ENCODE measurements at places on chromosomes 16 and 17.

DNA sequence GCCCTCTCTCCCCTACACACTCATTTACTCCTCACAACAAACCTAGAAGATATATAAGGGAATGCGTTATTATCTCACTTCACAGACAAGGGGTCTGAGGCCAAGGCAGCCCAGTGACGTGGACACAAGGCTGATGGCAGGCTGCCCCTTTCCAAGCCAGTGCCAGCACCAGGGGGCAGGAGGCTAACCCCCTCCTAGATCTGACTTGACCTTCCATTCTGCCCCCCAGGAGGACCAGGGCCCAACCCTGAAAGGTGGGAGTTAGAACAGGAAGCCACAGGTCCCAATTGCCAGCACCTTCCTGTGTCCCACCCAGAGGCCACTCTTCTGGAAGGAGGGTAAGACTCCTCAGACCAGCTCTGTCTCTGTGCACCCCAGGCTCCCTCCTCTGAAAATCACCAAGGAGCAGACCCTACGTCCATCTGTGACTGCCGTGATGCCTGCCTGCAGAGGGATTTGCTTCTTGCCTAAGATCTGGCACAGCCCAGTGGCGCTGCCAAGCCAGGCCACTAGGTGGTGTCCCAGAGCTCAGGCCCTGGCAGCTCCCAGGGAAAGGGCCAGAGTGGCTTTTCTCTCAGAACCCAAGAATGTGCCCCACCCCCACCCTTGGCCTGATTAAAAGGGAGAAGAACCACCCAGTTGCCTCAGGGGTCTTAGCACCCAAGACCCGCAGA, 42.4 kb upstream of the MRPS23 start:
- peaks cover 50% of the 10 kb centered on the region for H3K4me1 ChIP-seq
- H3K27ac ChIP-seq, result peak overlapping the region; percentile 73
- no peaks in the 10 kb centered on the region for H3K27me3 ChIP-seq
- H3K4me3 ChIP-seq, result no peak overlapping the region
- no peaks in the 10 kb centered on the region for H3K36me3 ChIP-seq

DNA sequence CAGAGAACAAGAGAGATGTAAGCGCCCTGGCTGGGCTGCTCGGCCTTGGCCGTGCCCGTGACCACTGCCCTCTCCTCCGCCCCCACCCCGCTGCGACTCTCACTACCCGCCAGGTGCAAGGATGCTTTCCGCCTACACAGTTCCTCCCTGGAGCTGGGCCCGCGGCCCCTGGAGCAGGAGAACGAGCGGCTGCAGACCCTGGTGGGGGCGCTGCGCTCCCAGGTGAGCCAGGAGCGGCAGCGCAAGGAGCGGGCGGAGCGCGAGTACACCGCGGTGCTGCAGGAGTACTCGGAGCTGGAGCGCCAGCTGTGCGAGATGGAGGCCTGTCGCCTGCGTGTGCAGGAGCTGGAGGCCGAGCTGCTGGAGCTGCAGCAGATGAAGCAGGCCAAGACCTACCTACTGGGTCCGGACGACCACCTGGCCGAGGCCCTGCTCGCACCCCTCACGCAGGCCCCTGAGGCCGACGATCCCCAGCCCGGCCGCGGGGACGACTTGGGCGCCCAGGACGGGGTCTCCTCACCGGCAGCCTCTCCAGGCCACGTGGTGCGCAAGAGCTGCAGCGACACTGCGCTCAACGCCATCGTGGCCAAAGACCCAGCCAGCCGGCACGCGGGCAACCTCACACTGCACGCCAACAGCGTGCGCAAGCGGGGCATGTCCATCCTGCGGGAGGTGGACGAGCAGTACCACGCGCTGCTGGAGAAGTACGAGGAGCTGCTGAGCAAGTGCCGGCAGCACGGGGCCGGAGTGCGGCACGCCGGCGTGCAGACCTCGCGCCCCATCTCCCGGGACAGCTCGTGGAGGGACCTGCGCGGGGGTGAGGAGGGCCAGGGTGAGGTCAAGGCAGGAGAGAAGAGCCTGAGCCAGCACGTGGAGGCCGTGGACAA, 9.2 kb upstream of the MRPL58 start:
- DNase-seq, result no peak
- no peak overlapping the region for H3K27ac ChIP-seq
- H3K4me1 ChIP-seq, result no peaks in the 10 kb centered on the region

DNA sequence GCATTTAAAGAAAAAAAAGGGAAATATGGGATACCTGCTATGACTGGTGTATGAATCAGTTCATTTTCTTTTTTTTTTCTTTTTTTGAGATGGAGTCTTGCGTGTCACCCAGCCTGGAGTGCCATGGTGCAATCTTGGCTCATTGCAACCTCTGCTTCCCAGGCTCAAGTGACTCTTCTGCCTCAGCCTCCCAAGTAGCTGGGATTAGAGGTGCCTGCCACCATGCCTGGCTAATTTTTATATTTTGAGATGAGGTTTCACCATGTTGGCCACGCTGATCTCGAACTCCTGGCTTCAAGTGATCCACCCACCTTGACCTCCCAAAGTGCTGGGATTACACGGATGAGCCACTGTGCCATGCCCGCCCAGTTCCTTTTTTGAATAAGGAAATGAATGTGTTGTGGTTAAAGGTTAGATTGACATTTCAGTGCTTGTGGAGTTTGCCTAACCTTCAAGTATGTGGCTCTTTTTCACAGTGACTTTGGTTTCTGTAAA, 7.7 kb downstream of the HAPSTR1 start:
- no peak overlapping the region for H3K27ac ChIP-seq
- peaks cover 32% of the 10 kb centered on the region for H3K4me1 ChIP-seq
- DNase-seq, result no peak
- no peaks in the 10 kb centered on the region for H3K27me3 ChIP-seq
- no peaks in the 10 kb centered on the region for H3K36me3 ChIP-seq
- H3K4me3 ChIP-seq, result no peak overlapping the region

DNA sequence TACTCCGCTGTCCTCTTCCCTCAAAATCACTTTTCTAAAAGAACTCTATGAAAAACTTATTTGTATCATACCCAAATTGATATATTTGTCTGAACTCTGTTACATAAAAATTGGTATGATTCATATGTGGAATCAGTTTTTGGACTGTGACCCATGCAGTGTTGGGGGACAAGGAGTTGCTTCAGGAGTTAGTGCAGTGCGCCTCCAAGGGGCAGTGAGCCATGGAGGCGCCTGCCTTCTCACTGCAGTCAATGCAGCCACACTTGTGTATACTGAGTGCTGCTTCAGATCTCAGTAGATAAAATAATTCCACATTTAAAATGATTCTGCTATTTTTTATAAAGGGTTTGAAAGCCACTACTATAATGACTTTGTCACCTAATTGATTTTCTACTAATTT, 32.5 kb downstream of the DGKE start:
- DNase-seq, result no peak
- no peaks in the 10 kb centered on the region for H3K27me3 ChIP-seq
- no peaks in the 10 kb centered on the region for H3K4me1 ChIP-seq
- no peaks in the 10 kb centered on the region for H3K36me3 ChIP-seq
- H3K27ac ChIP-seq, result no peak overlapping the region

- H3K4me1 ChIP-seq, result no peaks in the 10 kb centered on the region
- no peak overlapping the region for H3K4me3 ChIP-seq
- no peaks in the 10 kb centered on the region for H3K27me3 ChIP-seq
- no peaks in the 10 kb centered on the region for H3K36me3 ChIP-seq
- no peak for DNase-seq
Observed at GRCh38 chr16:55033225-55034156, 102.8 kb downstream of the IRX5 start.

DNA sequence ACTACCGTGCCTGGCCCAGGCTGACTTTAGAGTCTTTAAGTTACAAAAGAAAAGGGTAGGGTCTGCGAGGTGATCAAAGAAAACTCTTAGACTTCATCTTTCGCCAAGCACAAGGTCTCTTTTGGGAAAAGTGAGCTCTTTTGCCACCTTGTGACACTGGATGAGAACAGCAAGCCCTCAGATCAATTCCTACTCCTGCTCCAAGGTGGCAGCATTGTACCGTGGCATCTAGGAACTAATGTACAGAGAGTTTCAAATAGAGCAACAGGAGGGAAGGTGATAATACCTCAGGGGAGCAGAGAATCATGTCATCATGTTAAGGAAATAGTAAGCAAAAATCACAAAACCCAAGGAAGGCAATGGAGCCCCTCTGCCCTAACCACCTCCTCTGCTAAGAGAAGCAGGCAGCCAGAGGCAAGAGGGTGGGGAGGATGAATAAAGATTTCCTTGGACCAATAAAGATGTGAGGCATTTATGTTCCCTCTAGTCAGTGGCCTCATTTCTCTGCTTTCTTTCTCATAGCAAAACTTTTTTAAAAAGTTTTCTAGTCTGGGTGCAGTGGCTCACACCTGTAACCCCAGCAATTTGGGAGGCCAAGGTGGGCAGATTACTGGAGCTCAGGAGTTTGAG, 2.1 kb upstream of the C17orf78 start:
- no peak overlapping the region for H3K4me3 ChIP-seq
- no peaks in the 10 kb centered on the region for H3K27me3 ChIP-seq
- H3K36me3 ChIP-seq, result no peaks in the 10 kb centered on the region

DNA sequence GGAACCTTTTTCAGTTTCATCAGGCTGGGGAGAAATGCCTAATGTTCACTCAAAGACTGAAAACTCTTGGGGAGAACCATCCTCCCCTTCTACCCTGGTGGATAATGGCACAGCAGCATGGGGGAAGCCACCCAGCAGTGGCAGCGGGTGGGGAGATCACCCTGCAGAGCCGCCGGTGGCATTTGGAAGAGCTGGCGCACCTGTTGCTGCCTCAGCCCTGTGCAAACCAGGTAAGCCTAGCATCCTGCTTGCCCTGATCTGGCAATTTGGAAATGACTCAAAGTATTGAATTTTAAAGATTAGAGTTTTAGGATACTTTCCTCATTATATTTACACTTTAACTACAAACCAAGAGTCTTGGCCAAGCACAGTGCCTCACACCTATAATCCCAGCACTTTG, 63.8 kb downstream of the TMC6 start:
- no peaks in the 10 kb centered on the region for H3K36me3 ChIP-seq
- DNase-seq, result no peak
- no peaks in the 10 kb centered on the region for H3K4me1 ChIP-seq
- H3K27me3 ChIP-seq, result no peaks in the 10 kb centered on the region
- no peak overlapping the region for H3K4me3 ChIP-seq

DNA sequence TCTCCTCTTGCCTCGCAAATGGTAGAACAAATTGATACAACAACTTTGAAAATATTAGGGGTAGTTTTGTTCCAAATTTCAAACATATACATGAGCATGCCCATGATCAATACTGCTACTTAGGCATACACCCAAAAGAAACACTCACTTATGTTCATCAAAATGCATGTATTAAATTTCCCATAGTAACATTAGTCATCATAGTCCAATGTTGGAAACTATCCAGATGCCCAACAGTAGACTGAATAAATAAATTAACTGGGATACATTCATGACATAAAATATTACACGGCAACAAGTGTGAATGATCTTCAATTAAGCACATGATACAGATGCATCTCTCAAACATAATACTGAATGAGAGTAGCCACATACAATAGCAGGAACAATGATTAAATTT, 391.6 kb downstream of the CDH11 start:
- H3K4me1 ChIP-seq, result no peaks in the 10 kb centered on the region
- no peaks in the 10 kb centered on the region for H3K27me3 ChIP-seq
- H3K27ac ChIP-seq, result no peak overlapping the region
- H3K36me3 ChIP-seq, result no peaks in the 10 kb centered on the region

GRCh38 chr17:74649909-74650308, 26.4 kb upstream of the CD300E start:
- no peak overlapping the region for H3K4me3 ChIP-seq
- H3K4me1 ChIP-seq, result no peaks in the 10 kb centered on the region
- no peaks in the 10 kb centered on the region for H3K27me3 ChIP-seq
- DNase-seq, result no peak

Measured in ovary (tissue), 10 donors.